ENCODE measurements at places on chromosomes 2 and 18.

- DNase-seq, result peak; percentile 95
Observed at GRCh38 chr2:54945391-54946219, 104.6 kb downstream of the RTN4 start.

DNA sequence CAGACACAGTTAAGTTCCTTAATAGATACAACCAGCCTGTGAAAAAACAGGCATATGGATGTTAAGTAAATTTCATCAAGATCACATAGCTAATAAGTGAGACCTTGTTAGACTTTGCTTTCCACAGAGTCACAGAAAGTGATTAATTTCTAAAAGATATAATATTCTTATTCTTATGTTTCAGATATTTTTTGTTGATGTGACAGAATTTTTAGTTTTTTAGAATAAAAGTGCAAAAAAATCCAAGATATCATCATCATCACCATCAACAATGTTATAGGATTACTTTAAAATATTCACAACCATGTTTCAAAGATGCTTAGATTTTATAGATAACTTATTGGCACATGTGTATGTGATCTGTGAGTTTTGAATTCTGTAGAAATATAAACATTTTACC, 132.3 kb upstream of the ITGA4 start:
- DNase-seq, result no peak

GRCh38 chr2:48180557-48180956, 274.3 kb upstream of the FBXO11 start:
- no peak for DNase-seq

GRCh38 chr2:72386288-72386687, 238.6 kb upstream of the CYP26B1 start:
- DNase-seq, result no peak

DNA sequence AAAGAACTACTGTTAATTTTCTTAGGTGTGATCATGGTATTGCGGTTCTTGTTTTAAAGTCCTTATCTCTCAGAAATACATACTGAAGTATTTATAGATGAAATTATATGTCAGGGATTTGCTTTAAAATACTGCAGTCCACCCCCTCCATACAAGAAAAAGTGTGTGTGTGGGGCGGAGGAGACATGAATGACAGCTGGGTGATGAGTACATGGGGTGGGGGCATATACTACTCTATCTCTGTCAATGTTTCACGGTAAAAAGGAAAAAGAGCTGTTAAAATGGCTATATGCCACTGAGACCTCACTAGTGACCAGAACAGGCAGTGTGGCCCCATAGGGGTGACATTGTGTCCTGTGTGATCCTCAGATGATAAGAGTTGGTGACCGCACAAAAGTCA, 54.1 kb downstream of the SPRED2 start:
- no peak for DNase-seq

- no peak for DNase-seq
Observed at GRCh38 chr18:48809365-48809764, 141.4 kb downstream of the SMAD7 start.

GRCh38 chr2:48391616-48392015, 138.3 kb upstream of the STON1 start:
- DNase-seq, result no peak

GRCh38 chr2:197940382-197940781, 136.0 kb downstream of the PLCL1 start:
- DNase-seq, result no peak

- DNase-seq, result peak; percentile 58
Observed at GRCh38 chr2:101883860-101884259, 107.9 kb upstream of the IL1R2 start.

- no peak for DNase-seq
Observed at GRCh38 chr2:78068808-78069207, 546.6 kb upstream of the LRRTM4 start.

DNA sequence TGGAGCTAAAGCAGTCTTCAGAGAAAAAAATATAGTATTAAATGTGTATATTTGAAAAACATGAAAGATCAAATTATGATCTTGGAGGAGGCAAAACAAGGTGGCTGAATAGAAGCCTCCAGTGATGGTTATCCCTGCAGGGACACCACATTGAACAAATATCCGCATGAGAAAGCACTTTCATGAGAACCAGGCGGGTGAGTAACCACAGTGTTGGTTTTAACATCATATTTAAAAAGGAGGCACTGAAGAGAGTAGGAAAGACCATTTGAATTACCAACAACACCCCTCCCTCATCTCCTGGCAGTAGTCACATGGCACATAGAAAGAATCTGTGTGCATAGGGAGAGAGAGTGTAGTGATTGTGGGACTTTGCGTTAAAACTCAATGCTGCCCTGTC, 759.6 kb upstream of the NRXN1 start:
- DNase-seq, result no peak

GRCh38 chr2:204010628-204011560, 74.3 kb downstream of the ICOS start:
- DNase-seq, result no peak

GRCh38 chr2:231720292-231720986, 12.1 kb downstream of the PTMA start:
- DNase-seq, result no peak

- no peak for DNase-seq
Observed at GRCh38 chr18:42168487-42168886, 213.5 kb downstream of the PIK3C3 start.

DNA sequence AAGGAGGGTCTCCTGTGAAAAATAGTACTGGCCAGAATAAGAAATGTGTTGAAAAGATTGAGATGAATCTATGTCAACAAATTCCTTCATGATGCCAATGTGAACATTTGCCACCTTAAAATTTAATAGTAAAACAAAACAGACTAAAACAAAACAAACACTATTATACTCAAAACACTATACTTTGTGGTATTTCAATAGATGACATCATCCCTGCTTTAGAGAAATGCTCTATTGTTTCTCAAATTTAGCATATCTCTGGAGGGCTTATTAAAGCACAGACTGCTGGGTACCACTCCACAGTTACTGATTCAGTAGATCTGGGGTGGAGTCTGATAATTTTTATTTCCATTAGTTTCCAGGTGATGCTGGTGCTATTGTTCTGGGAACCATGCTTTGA, 579.4 kb upstream of the FAM98A start:
- DNase-seq, result no peak

DNA sequence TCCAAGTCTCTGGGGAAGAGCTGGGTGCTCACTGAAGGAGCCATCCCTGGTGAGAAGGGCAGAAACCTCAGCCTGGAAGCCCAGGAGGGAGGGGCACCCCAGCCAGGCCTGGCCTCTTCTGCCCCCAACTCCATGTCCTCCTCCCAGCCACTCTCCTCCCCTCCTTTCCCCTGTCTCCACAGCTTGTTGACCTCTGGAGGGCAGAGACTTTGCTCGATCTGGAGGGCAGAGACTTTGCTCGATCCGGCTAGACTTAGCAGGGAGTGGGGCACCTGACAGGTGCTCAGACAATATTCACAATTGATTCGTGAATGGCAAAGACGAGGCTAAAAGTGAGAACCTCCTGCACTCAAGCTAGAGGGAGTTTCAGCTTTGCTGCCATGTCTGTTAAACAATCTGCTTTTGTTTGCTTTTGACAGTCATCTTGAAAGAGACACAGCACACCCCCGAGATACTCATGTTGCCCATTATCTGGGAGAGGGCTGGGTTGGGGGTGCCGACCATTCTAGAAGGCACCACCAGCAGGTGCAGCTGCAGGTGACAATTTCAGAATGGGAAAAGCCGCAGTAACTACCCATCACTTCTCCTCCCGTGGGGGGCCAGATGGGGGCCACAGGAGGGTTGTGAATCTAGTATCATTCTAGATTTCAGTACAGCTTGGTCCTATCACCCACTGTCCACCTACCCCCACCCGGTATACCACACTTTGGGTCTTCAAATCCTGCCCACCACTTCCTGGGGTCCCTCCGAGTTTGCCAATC, 54.8 kb downstream of the DNMT3A start:
- no peak for DNase-seq

- DNase-seq, result peak; percentile 46
Observed at GRCh38 chr2:237324837-237325236, 89.1 kb downstream of the COL6A3 start.

- DNase-seq, result no peak
Observed at GRCh38 chr2:160199683-160200389, at the start of gene ITGB6. Gene ITGB6, minus strand, starts transcription at chr2:160200272. Its CDS starts 209 bp downstream, at chr2:160200063.

- no peak for DNase-seq
Observed at GRCh38 chr2:205130111-205130829, 552.0 kb upstream of the NRP2 start.
